ENCODE measurements at places on chromosomes 11 and 22.

DNA sequence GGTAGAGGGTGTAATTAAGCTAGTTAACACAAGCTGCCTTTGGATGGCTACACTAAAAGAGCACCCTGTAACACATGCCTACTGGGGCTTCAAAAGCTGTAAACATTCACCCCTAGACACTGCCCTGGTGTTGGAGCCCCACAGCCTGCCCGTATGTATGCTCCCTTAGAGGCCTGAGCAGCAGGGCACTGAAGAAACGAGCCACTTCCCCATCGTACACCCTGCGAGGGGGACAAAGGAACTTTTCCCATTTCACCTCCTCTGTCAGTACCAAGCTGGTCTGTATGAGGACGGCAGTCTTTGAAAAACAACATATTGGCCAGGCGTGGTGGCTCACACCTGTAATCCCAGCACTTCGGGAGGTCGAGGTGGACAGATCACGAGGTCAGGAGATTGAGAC lies 77.0 kb downstream of the MAML2 start:
- DNase-seq = no peak

DNA sequence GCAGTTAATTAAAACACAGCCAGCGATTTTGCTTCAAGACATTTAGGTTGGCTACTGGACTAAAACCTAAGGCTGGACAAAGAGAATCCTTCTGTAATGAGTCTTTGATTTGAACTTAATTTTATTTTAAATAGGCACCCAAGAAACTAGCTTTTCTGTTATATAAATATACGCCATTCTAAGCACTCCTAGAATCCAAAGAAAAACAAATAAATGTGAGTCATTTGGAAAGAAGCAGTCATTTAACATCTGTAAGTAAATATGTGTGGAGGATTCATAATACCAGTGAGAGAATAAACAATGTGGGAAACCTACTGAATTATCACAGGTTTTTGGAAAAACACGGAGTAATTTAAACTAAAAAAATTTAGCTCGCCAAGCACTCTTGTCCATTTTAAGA lies 1.2 kb upstream of the TECTA start:
- no peak for DNase-seq

DNA sequence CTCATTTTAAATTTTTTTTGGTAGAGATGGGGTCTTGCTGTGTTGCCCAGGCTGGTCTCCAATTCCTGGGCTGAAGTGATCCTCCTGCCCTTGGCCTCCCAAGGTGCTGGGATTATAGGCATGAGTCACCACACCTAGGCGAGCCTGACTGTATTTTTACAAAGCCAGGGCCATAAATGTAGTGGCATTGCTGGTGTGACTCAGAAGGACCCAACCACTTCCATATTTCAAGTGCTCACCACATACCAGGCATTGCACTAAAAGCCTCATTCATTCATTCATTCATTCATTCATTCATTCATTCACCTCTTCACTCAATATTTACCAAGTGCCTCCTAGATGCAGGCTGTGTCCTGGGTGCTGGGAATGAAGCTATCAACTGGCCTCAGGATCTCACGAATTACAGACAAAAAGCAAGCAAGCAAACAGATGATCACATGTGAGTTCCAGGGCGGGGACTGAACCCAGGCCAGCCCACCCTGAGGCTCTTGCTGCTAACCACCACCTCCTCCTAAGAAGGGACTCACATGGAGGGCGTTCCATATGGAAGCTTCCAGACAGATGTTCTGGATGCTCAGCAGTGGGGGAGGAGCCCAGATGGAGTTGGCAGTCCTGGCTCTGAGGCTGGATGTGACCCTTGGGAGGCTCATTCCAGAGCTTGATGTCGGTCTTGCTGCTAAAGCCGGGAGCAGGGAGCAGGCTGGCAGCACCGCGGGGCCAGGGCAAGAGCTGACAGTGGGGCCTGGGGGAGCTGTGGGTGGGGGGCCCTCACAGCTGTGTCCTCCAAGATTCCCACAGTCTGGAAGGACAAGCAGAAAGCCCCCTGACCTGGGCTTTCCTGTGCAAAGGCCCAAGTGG lies 158.8 kb downstream of the CTTN start:
- DNase-seq = no peak

DNA sequence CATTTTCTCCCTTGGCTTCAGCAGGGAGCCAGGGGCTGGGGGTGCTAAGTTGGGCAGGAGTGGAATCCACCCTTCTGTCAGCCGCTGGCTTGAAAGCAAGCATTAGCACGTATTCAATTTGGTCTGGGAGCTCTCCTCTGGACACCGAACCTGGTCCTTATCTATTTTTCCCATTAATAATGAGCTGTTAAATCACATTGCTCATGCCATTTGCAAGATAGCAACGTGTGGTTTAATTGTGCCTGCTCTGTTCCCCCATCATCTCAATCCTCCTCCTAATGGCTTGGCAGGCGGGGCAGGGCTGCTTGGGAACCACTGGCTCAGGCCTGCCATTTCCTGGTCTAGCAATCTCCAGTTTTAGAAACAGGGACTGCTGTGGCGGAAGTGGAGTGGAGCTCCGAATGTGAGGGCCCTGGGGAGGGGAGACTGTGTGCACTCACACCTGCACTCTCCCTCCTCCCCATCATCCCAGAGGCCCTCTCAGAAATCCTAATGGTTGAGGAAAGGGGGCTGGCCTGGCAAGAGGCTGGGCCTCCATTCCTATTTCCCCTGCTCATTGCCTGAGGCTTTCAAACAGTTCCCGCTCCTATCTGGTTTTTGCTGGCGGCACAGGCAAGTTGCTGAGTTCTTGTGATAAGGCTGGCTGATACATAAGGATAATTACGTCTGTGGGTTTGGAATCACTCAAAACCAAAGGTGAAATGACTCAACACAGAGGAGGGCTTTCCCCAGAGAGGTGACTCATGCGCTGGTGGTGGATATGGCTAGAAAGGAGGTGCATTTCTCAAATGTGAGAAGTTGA lies 201.2 kb upstream of the E2F8 start:
- DNase-seq = no peak

DNA sequence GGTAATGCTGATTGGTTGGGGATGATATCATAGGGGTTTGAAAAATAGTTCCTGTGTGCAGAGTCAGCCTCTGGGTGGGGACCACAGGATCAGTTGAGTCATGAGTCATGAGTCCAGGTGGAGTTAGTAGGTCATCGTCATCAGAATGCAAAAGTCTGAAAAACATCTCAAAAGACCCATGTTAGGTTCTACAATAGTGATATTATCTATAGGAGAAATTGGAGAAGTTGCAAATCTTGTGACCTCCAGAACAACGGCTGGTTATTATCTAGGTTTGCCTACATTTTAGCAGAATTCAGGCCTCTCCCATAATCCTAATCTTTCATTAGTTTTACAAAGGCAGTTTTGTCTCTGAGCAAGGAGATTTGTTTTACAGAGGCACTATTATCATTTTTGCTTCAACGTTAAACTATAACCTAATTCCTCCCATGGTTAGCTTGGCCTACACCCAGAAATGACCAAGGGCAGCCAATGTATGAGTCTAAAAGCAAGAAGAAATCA lies 38.9 kb downstream of the MS4A2 start:
- no peak for DNase-seq

DNA sequence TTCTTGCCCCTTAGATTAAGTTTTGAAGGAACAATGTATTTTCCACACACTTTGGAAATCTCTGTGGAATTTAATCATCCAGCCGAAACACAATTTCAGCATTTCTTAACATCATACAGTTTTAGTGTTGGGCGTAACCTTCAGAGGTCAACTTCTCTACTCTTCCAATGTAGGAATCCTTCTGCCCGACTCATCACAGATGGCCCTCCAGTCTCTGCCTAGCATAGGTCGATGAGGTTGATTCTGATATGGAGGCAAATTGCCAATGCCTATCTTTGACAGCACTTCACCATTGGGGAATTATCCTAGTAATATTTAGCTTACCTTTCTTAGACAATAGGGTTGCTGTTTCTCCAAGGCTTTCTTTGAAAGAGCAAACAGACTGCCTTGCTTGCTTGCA lies 175.7 kb upstream of the TTC12 start:
- DNase-seq = no peak

DNA sequence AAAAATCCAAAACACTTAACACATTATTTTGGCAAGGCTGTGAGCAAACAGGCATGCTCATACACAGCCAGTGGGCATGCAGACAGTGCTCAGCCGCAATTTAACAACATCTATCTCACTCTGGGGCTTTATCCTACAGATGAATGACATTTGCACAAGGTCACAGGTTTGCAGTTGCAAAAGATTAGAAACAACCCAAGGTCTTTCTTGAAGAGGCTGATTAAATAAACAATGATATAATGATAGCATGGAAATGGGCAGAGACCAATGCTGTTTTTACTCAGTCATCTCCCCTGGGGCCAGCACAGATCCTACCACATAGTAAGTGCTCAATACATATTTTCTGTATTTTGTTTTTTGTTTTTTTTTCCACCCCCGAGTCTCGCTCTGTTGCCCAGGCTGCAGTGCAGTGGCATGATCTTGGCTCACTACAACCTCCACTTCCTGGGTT lies 9.4 kb downstream of the A4GALT start:
- no peak for DNase-seq

DNA sequence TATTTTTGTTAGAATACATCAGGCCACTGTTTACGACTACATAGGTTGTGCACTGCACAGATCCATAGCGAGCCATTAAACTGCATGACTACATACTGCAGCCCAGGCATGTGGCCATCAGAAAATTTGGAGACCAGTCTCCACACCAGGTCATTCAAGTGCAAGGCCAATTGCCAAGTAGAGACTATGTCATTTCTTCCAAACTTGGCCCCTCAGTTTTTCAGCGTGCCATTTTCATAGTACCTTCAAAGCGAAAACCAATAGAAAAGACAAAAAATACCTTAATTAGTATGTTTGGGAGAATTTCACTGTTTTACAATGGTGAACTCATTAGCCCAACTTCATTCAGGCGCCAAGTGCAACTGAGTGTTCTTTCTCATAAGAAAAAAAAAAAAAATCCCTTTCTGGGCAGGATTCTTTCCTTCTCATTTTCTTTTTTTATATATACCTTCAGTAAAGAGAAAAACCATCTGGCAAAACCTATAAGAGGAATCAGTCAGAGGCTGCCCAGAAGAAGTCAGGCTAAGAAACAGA lies 30.4 kb downstream of the PAMR1 start:
- DNase-seq = no peak

GRCh38 chr22:44862981-44863860 lies 110.8 kb downstream of the ARHGAP8 start:
- no peak for DNase-seq

GRCh38 chr11:122210367-122210997 lies 94.5 kb upstream of the BLID start:
- DNase-seq = no peak

GRCh38 chr11:36605221-36606216 lies 7.5 kb upstream of the RAG2 start:
- DNase-seq = no peak

- no peak for DNase-seq
Observed at GRCh38 chr11:124749912-124750311, 2.1 kb downstream of the VSIG2 start.

DNA sequence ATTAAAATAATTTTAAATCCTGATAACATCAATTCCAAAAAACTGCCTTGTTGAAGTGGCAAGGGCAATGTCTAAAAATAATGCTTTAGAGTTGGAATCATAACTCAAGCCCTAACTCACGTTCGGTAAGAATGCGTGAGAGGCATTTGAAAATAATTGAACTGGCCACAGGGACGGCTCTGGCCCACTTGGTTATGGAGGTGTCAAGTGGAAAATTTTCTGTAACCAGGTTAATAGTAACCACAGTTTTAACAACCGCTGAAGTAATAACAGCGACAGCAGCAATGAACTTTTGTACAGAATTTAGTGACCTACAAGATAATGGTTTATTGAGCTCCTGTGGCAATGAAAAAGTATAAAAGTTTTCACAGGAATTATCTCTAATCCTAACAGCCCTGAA lies 79.4 kb downstream of the ETS1 start:
- no peak for DNase-seq
